ENCODE measurements at places on chromosomes 1 and 21. TPM values are rescaled to one million over a fixed set of nuclear protein-coding genes. Genes with fewer than 3 reads are reported as not detected.

- no peak for DNase-seq
These were observed 243.4 kb downstream of the ADGRL2 start for GRCh38 chr1:82044111-82044510.

- no peak for DNase-seq
These were observed 19.7 kb downstream of the ITSN1 start for GRCh38 chr21:33662046-33662445.

GRCh38 chr1:78519446-78519845 is 28.7 kb downstream of the PTGFR start:
- DNase-seq = no peak

The AMY2A gene
- not detected for total RNA-seq

The SPRR2E gene
- not detected for total RNA-seq

- DNase-seq = no peak
These were observed 55.0 kb upstream of the SERBP1 start for GRCh38 chr1:67485046-67485811.

The GLIS1 gene
- not detected for total RNA-seq

- DNase-seq = no peak
These were observed 26.8 kb downstream of the EIF4G3 start for GRCh38 chr1:21149855-21150432.

DNA sequence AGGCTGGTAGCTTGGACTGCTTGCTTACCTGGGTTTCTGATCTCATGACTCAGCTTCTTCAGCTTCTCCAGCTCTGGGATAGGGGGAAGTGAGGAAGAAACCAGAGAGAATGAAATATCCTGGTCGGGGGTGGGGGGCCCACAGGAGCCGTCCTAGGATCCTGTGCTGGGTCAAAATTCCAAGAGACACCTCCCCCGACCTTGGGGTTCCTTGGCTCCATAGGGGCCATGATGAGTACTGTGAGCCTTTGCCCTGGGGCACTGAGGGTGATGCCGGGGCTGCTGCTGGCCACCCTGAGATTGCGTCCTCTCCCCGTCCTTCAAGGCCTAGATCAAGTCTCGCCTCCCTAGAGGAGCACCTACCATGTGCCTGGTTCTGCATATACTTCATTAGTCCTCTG is 40.0 kb downstream of the MYOM3 start:
- DNase-seq = no peak

The KDM1A gene
- total RNA-seq = 77.8 TPM

The CHIA gene
- total RNA-seq = not detected

- no peak for DNase-seq
These were observed 77.6 kb downstream of the CLSTN1 start for GRCh38 chr1:9746211-9746610.

The GJA8 gene
- total RNA-seq = not detected

- DNase-seq = no peak
These were observed 3.6 kb upstream of the SCAF4 start for GRCh38 chr21:31735511-31735992.

DNA sequence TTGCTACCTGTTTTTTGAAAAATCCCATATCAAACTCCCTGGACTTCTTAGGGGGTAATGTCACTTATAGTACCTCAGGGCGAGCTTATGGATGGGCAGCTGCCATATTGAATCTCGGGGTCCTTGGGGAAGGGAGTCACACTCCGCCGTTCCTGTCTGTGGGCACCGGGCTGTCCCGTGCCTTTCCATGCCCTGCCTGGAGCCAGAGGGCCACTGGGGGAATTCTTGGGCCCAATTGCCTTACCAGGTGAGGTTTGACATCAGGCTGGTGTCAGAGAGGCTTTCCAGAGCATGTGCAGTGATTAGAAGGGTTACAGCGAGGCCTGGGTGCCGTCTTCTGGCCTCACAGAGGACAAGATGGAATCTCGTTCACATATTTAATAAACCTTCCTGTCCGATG is 28.8 kb downstream of the QSOX1 start:
- no peak for DNase-seq

GRCh38 chr1:159641221-159641620 is 53.6 kb downstream of the APCS start:
- DNase-seq = no peak

The ADAMTSL4 gene
- 2.9 TPM for total RNA-seq

DNA sequence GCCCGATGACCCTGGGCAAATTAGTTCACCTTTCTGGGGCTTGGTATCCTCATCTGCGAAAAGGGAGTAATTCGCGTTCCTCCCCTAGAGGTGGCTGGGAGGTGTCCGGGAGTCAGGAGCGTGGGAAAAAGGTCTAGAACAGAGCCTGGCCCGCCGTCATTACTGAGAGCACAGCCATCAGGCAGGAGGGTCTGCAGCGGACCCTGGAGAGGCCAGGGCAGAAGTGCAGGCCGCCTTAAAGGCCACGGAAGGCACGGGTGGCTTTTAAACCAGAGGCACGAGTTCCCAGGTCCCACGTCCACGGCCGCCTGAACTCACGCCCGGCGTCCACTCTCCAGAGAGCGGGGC is 850 bp downstream of the PANK4 start:
- no peak for DNase-seq

DNA sequence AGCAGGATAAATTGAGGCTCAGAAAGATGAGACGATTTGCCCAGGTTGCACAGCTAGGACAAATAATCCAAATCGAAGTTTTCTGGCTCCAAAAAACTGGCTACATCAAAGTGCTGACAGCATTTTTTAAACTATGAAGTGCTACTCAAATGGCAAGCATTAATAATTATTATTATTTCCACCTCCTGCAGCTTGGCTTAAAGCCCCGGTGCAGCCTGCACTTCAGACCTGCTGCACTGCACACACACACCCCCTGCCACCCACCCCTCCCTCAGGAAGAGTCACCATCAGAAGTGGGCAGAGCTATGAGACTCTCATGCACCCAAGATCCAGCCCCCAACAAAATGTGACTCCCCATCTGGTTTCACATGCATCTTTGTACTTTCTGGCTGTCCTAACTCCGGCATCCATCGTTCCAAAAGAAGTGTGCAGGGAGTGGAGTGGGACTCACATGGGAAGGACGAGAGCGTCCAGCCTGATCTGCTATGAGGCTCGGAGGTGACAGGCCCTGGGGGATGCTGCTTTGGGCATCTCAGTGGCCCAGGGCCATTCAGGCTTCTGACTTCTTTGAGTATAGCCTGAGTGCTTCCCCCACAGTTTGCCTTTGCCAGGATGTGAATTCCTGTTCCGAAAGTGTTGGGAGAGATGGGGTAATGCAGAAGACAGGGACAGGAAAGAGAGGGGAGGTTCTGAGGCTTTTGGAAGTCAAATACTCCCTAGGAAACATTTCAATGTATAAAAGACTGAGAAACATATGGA is 65.0 kb upstream of the FAM20B start:
- DNase-seq = no peak

The TEDDM1 gene
- not detected for total RNA-seq

GRCh38 chr1:75034376-75034775 is 99.8 kb upstream of the LHX8 start:
- no peak for DNase-seq

GRCh38 chr1:59475737-59476136 is 178.8 kb downstream of the FGGY start:
- DNase-seq = no peak

The HORMAD1 gene
- not detected for total RNA-seq

DNA sequence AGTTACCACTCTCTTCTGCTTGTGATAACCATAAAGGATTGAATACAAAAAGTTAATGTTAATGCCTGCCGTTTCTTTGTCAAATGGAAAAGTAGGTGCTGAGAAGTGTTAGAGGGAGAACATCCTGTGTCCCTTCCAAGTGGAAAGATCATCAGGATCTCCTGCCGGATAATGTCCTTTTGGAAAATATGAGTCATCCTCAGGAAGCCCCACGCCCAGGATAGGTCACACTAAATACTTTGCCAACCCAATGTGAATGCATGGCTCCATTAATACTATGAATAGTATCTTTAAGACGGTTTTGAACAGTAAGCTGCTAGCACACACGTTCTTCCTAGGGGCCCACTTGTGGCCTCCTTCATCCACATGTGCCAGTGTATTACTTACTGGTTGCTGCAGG is 279.5 kb downstream of the ZNF326 start:
- no peak for DNase-seq

- DNase-seq = no peak
These were observed 60.6 kb upstream of the LAMC2 start for GRCh38 chr1:183125279-183125999.

The DNASE2B gene
- not detected for total RNA-seq

DNA sequence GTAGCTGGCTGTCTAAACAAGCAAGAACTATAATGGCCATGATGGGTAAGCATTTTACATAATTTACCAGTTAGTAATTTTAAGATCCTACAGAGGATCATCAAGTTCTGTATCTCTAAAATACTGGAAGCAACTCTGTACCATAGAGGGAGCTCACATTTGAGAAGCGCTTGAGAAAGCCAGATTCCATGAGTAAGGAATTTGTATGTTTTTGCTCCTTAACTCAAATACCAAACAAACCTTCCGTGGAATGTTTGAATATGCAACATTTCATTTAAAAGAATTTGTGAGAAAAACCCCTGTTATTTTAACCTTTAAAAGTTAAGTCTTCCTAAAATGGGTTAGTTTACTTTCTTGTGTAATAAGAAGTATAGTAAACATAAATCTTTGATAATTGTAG is 2.0 kb downstream of the TSHB start:
- no peak for DNase-seq

- no peak for DNase-seq
These were observed 24.9 kb downstream of the NCMAP start for GRCh38 chr1:24580756-24581155.

The CASQ2 gene
- not detected for total RNA-seq

DNA sequence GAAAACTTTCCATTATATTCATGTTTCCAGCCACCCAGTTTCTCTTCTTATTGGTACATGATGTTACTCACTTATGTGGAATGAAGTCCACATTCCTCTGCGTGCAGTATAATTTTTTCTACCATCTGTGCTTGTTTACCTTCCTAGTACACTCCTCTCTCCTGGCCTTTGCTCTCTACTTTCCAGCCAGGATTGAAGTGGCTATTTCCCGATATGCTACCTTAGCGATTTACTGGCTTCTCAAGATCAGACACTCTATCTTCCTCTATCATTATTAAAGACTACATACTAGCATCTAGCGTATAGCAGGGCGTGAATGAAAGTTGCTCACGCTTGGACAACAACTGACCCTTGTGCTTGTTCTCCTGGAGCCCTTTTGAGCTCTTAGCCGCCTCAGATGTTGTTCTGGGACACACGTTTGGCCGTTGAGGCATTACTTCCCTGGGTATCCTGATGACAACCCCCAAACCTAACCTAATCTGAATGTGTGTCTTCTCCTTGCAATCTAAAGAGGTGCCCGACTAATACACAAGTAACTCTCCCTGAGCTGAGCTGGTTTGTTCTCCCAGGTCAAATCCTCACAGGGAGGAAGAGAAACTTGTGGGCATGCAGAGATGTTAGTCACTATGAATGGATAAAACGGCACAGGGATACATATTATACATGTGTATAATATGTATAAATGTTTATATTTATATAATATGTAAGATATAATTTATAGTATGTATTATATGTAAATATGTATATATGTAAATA is 13.4 kb upstream of the MTARC2 start:
- DNase-seq = no peak

GRCh38 chr1:53957194-53957818 is 11.2 kb downstream of the LRRC42 start:
- no peak for DNase-seq

GRCh38 chr1:232974971-232975370 is 24.6 kb downstream of the NTPCR start:
- no peak for DNase-seq

The ENAH gene
- total RNA-seq = 0.14 TPM

All from activated T-helper 2 cell treated with anti-CD3 and anti-CD28 coated beads, Interferon-gamma antibody, Interleukin-2, Interleukin-4, amounts not matched to agents 10 μg/mL and 5 μg/mL and 100 μg/mL, durations not matched to agents 14 hours and 24 hours and 36 hours (primary cell).